ENCODE measurements at places on chromosomes 6 and 20. TPM values are rescaled to one million over a fixed set of nuclear protein-coding genes. Genes with fewer than 3 reads are reported as not detected.

The GRM1 gene
- total RNA-seq: not detected

The MATN4 gene
- total RNA-seq: not detected

- peak; percentile 19 for DNase-seq
Measured at GRCh38 chr6:106448000-106448426, 87.5 kb downstream of the CRYBG1 start.

DNA sequence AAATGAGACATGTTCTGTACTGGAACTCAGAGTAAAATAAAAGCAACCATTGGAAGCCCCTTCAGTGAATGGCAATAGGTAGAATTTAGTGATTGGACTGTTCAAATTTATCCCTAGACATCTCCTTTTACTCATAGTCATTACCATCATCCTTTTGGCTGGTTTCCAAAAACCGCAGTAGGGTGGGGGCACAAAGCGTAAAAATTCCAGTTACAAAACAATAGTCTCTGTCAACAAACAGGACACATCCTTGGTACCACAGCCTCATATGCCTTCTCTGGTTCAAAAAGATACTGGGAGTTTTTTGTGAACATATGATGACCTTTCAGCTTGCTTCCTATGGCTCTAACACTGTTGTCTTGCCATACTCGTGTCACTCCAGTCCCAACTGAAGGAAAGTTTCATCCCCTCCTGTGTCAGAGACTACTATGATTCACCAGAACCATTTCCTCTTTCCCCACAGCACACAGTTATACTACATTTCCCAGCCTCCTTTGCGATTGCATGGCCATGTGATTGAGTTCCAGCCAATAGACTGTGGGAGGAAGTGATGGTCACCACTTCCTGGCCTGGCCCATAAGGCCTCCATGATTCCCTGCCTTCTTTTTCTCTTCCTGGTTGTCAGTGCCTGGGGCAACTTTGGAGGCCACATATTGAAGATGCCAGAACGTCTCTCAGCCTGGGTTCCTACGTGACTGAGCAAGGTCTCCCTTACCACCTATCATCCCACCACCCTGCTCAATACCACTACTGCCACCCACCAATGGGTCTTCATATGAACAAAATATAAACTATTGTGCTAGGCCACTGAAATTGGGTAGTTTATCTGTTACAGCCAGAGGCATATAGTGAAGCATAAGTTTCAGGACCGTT lies 162.4 kb downstream of the ID4 start:
- DNase-seq: peak; percentile 7

GRCh38 chr6:3165631-3166534 lies 8.5 kb upstream of the TUBB2A start:
- no peak for DNase-seq

- peak; percentile 25 for DNase-seq
Measured at GRCh38 chr20:38601216-38602184, at the start of gene ARHGAP40. TSS of gene ARHGAP40 (plus strand) at chr20:38601809.

Measured in renal cortical epithelial cell (primary cell).